ENCODE measurements at places on chromosomes 3 and 15.

DNA sequence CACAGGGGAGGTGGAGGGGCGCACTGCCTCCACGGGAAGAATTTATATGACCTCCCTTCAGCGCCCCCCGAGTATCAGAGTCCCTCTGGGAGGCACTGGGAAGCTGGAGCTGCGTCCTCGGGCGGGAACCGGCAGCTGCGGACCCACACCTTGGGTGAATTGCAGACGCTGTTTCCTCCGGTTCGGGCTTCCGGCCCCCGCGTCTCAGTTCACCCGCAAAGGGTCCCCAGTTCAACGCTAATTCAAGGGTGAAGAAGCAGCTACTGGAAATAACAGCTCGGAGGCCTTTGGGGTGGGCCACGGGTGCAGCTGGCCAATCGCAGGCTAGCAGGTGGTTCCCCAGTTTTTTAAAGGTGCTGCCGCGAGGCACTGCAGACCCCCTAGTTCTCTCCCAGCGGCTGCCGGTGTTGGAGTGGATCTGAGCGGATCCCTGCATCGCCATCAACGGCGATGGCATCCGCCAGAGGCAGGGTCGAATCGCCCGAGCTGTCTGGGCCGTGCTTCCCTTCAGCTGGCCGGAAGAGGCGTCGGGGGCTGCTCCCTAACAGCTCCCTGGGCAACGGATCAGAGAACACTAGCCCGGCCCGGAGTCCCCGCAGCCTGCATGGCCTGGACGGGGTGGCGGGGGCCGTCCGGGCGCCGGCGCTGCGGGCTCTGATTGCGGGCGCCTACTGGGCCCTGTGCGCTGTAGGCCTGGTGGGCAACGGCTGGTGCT, 19.4 kb upstream of the ADAMTS7 start:
- no peak for DNase-seq

DNA sequence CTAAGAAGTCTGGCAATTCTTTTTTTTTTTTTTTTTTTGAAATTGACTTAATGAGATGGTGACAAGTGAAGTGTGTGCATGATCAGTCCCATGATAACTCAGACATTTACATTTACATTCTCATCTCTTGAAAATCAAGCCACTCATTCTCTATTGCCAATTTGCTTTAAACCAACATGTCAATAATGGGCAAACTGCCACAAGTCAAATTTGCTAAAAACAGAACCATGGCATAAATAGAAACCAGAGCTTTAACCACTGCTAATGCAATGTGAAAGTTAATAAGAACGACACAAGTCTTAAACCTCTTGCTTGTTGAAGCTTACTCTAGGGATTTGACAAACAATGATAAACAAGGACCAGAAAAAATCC, 12.0 kb upstream of the COL8A1 start:
- DNase-seq, result no peak

DNA sequence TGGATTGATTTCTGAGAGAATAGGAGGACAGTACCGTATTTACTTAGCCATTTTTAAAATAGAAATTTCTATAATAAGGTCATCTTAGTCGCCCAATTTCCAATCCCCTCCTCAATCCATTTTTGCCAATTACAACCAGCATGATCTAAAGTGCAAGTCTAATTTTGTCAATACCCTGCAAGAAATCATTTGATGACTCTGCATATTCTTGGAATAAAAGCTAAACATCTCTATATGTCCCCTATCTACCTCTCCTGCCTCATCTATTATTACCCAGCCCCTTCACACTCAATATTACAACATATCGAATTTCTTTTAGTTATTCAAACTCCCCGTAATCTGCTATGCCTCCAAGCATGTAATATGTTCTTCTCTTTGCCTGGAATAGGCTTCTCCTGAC, 41.9 kb upstream of the TEX55 start:
- DNase-seq, result no peak

- no peak for DNase-seq
Observed at GRCh38 chr3:151283387-151283786, 5.0 kb upstream of the P2RY14 start.

DNA sequence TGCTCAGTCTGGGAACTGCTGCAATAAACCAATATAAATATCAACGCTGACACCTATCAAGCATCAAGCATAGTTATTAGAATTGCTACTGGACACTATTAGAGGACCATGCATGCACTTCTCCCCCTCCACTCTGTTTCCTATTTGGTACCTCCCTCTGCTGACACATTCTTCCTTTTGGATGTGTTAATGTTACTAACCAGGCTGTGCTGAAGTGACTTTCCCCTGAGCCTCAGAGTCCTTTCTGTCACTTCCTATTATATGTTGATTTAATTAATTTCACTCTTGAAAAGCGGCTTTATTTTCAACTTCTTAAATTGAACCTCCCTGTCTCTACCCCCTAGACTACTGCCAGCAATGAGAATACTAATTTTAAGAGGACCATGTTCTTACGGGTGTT, 379.1 kb downstream of the MCTP2 start:
- no peak for DNase-seq

- no peak for DNase-seq
Observed at GRCh38 chr15:75606711-75607699, 18.5 kb downstream of the SNUPN start.

DNA sequence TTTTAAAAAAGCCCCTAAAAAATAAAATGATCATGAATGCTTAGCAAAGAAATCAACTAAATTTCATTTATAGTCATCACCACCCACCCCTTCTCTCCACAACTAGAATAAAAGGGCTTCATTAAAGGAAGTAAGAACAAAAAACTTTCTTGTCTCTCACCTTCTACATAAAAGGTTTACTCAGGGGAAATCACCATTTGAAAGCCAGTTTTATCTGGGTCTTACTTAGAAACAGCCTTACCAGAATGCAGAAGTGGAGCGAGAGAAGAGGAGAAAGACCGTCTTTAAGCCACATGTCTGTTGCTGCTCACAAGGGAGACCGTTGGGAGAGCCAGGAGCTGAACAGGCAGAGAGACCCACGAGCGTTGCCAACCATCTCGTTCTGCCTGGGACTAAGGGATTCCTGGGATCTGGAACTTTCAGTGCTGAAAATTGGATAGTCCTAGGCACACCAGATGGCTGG, 350.1 kb upstream of the PROK2 start:
- DNase-seq, result peak; percentile 65

- no peak for DNase-seq
Observed at GRCh38 chr15:83250781-83251180, 33.7 kb downstream of the BNC1 start.

- no peak for DNase-seq
Observed at GRCh38 chr3:196789885-196790359, 50.3 kb downstream of the PAK2 start.

DNA sequence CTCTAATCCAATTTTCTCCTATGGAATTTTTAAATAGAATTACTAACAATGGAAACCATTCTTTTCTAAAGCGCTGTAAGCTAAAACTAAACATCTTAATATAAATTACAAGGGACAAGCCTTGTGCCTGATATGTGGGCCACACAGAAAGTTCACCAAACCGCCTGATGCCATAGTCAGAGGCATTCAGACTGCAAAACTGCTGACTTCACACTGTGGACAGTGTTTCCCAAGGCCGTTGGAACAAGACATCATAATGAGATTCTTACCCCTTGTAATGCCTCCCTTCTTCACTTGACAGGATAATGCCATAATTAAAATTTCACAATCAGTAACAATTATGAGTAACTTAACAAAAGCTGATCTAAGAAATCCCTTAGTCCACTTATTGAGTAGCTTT, 14.9 kb downstream of the SH3GL3 start:
- DNase-seq, result no peak

GRCh38 chr3:144294659-144295538, 323.3 kb downstream of the DIPK2A start:
- DNase-seq, result peak; percentile 15

DNA sequence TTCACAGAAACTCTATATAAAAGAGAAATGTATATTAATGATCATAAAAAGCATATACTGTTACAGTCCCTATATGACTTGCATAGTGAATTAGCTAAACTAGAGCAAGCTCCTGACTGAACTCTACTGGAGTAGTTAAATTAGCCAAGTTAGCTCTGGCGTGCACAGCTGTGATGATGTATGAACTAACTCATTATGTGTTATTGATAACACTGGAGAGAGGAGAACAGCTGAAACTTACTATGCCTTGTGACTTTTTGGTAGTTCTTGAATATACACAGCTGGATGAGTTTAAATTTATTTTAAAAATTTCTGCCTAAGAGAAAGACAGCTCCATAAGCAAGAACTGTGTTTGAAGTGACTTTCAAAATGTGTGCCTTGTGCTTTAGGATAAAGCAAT, 8.1 kb downstream of the TIPARP start:
- DNase-seq, result no peak

GRCh38 chr3:134212967-134213665, 37.5 kb downstream of the RYK start:
- DNase-seq, result peak; percentile 71

DNA sequence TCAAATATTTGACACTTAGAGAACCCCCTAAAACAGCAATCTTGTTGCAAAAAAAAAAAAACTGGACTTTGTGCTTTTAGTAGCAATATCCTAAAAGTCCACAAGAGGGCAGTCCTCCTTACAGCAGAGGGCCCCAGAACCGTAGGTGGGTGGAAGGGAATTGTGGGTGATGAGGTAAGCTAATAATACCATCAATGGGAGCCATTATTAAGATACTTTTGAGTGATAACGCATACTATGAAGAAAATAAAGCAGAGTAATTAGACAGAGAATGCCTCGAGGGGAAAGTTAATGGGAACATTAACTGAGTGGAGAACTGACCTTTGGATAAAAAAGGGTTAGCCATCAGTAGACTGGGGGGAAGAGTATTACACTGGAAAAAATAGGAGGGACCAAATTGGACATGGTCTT, 229.9 kb downstream of the THRB start:
- peak; percentile 46 for DNase-seq

- DNase-seq, result no peak
Observed at GRCh38 chr3:77618686-77619085, 578.8 kb downstream of the ROBO2 start.

DNA sequence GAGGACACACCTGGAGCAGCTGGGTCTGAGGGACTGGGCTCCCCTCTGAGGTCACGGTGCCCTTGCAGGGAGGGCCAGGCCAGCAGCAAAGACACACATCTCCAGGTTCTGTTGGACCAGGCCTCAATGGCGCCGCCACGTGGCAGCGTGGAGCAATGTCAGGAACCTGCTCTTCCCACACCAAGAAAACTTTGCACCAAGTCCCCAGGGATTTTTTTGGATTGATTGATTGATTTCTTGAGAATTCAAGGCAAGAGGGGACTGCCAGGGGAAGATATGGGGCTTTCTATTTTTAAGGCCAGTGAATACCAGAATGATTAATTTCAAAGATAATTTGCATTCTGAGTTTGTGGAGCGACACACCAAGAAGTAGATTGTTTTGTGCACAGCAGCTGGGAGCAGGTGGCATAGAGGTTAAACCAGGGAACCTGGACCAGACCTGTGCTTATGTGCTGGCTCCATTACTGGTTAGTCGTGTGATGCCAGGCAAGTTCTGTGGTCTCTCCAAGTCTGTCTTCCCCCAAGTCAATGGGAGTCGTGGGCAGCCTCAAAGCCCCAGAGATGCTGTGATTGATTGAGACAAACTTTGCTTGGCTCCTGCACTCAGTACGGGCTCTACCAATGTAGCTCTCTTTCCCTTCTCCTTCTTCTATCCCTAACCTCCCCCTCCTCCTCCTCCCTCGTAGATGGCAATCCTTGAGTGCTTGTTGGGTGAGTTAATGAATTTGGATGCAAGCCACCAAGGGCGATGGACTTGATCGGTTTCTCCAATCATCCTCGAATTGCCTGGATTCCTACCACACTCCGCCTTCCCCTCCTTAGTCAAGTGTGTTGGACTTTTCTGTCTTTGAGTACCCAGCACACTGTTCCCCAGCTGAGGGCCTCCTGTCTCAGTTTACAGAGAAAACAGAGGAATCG, 96.2 kb upstream of the TRPM1 start:
- peak; percentile 65 for DNase-seq

GRCh38 chr15:99408236-99409096, 157.2 kb downstream of the LRRC28 start:
- peak; percentile 5 for DNase-seq

DNA sequence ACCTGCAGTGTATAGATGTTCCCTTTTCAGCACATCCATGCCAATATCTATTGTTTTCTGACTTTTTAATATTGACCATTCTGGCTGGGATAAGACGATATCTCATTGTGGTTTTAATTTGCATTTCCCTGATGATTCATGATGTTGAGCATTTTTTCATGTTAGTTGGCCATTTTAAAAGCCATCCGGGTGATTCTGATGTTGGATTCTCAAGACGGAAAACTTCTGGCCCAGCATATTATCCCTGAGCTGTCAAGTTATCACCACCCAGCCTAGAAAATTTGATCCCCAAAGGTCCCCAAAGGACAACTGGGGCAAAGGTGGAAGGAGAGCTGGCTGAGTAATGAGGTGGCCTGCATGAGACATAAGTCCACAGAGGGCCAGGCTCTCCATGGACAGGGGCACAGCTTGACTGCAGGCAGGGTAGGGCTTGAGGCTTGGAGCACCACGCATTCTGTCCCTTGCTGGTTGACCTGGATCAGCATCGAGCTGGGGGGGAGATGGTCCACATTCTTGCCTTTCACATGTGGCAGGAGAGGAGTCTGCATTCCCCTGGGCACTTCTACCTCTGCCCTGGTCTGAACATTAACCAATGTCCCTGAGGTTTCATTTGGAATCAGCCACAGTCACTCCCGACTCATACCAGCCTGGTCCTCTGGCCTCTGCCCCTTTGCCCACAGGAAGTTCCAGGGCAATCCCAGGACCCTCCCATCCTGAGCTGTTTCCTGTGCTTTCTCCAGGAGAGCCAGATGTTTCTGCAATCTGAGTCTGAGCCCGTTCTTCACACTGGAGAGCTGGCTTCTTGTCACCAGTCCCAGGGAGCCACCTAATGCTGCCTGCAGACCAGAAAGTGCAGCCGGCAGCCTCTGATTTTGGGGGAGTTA, 69.2 kb downstream of the ISG20 start:
- no peak for DNase-seq

DNA sequence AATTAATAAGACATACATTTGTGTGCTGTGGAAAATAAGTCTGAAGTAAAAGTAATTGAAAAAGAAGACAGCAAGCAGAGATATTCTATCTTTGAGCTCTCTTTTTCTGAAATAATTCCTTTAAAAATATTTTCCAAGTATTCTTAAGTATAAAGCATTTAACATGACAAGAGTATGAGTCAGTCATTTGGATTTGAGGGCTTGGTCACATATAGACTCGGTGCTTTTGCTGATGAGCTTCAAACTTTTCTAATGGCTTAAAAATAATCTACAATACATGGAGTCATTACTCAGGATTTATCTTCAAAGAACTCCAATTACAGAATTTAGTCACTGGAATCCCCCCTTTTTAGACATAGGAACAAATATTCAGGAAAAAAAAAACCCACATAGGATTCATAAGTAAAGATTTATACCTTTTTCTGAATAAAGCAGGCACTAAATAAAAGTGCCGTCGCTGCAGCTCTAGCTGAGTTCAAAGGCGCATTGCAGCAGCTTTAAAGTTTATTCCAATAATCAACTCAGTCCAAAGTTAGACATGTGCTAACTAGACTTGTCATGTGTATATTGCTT, 147.5 kb downstream of the CTNNB1 start:
- DNase-seq, result no peak

DNA sequence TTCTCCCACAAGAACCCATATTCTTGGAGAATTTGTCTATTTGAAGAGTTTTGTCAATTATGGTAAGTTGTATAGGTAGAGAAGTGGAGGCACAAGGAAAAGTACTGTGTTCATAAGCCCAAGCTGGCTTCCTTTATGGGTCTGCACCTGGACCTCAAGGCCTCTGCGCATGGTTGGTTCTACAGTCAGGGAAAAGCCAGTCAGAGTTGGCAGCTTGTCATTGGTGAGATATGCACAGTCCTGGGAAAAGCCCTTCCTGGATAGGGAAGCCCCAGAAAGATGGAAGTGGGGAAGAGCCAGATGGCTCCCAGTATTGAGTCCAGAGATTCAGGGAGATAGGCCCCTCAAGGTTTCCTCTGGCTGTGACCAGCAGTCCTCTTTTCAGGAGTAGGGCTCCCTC, 15.8 kb downstream of the BOC start:
- DNase-seq, result no peak
